Lower lobe of right lung (tissue), 2 donors: ENCODE measurements at places on chromosomes 11 and 22. TPM values are rescaled to one million over a fixed set of nuclear protein-coding genes. Genes with fewer than 3 reads are reported as not detected.
A peak's percentile ranks its signal among the peaks of the same experiment; 100 is the strongest.

The RAG2 gene
- not detected for total RNA-seq

The PIH1D2 gene
- 6.4 TPM for total RNA-seq

The ABCC8 gene
- total RNA-seq: 4.9 TPM

The SLCO2B1 gene
- 332 TPM for total RNA-seq

The AMOTL1 gene
- 57.2 TPM for total RNA-seq

The DGCR6 gene
- 4.5 TPM for total RNA-seq

The ANO1 gene
- 9.0 TPM for total RNA-seq

The ZP1 gene
- total RNA-seq: not detected

The YPEL1 gene
- total RNA-seq: 7.6 TPM

DNA sequence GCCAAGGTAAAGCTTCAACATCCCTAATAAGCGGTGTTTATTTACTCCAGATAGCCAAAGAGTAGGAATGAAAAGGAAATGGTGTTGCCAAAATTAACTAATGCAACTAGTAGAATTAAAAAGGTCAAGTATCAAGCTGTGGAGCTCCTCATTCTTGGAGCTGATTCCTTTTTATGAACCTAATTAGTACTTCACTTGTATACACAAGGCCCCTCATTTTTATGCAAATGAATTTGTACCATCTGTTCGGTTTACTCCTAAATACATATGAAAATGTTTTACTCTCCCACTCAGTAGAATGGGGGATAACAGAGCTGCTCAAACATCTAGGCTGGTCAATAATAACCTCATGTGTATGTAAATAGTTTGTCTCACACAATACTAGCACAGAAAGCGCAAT, 426.4 kb upstream of the LUZP2 start:
- H3K36me3 ChIP-seq: no peaks in the 10 kb centered on the region
- DNase-seq: no peak
- H3K4me3 ChIP-seq: no peak overlapping the region
- no peaks in the 10 kb centered on the region for H3K4me1 ChIP-seq
- H3K27ac ChIP-seq: no peak overlapping the region

- peak overlapping the region; percentile 94 for H3K27ac ChIP-seq
- peak overlapping the region; percentile 78 for H3K4me3 ChIP-seq
- H3K36me3 ChIP-seq: no peaks in the 10 kb centered on the region
- peaks cover 5% of the 10 kb centered on the region for H3K4me1 ChIP-seq
- no peaks in the 10 kb centered on the region for H3K27me3 ChIP-seq
Observed at GRCh38 chr11:108498816-108499408, 728 bp upstream of the POGLUT3 start.

DNA sequence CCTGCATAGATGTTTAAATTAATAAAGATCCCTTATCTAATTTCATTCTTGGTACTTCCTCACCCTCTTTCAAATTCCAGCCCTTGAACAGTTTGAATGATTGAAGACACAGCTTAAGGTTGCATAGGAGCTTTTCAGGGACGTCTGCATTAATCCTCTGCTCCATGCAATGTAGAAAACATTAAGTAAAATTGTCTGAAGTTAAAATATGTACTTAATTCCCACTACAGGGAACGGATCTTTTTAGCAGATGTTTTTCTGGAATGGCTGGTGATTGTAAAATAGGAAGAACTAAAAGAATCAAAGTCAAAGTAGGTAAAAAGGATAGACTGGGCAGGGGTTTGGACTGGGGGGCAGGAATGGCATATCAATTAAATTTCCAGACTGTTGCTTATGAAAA, 58.9 kb downstream of the ABTB2 start:
- no peak for DNase-seq
- H3K27me3 ChIP-seq: no peaks in the 10 kb centered on the region
- H3K4me3 ChIP-seq: no peak overlapping the region
- H3K27ac ChIP-seq: no peak overlapping the region
- no peaks in the 10 kb centered on the region for H3K36me3 ChIP-seq
- H3K4me1 ChIP-seq: no peaks in the 10 kb centered on the region

- no peak overlapping the region for H3K4me3 ChIP-seq
- no peaks in the 10 kb centered on the region for H3K27me3 ChIP-seq
- no peak overlapping the region for H3K27ac ChIP-seq
- peaks cover 42% of the 10 kb centered on the region for H3K4me1 ChIP-seq
- H3K36me3 ChIP-seq: no peaks in the 10 kb centered on the region
Observed at GRCh38 chr11:12103411-12104225, 6.8 kb upstream of the MICAL2 start.

DNA sequence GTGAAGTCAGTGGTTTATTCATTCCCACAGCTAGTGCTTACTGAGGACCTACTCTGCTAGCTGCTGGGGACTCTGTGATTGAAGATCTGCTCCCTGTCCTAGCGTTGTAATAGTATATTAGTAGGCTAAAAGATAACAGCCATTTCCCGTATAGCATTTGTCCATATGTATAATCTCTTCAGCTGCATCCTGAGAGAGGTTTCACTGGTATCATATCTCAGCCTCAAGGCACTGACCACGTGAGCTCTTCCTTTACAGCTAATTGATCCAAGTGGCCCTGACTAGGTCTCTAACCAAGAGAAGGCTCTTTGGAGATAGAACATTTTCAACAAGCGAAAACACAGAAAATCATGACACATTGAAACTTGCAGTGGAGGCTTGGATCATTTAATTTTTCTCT, 110.2 kb downstream of the APIP start:
- H3K36me3 ChIP-seq: no peaks in the 10 kb centered on the region
- H3K4me1 ChIP-seq: no peaks in the 10 kb centered on the region
- H3K27ac ChIP-seq: no peak overlapping the region
- no peaks in the 10 kb centered on the region for H3K27me3 ChIP-seq
- H3K4me3 ChIP-seq: no peak overlapping the region
- DNase-seq: no peak

- no peak overlapping the region for H3K27ac ChIP-seq
- H3K36me3 ChIP-seq: no peaks in the 10 kb centered on the region
- no peak for DNase-seq
- H3K4me3 ChIP-seq: no peak overlapping the region
- H3K4me1 ChIP-seq: no peaks in the 10 kb centered on the region
- no peaks in the 10 kb centered on the region for H3K27me3 ChIP-seq
Observed at GRCh38 chr22:48676266-48677167, 1151.2 kb downstream of the BRD1 start.

- no peak overlapping the region for H3K27ac ChIP-seq
- DNase-seq: no peak
- H3K4me1 ChIP-seq: no peaks in the 10 kb centered on the region
- no peak overlapping the region for H3K4me3 ChIP-seq
- no peaks in the 10 kb centered on the region for H3K27me3 ChIP-seq
Observed at GRCh38 chr22:23119494-23120414, 22.0 kb downstream of the RSPH14 start.

DNA sequence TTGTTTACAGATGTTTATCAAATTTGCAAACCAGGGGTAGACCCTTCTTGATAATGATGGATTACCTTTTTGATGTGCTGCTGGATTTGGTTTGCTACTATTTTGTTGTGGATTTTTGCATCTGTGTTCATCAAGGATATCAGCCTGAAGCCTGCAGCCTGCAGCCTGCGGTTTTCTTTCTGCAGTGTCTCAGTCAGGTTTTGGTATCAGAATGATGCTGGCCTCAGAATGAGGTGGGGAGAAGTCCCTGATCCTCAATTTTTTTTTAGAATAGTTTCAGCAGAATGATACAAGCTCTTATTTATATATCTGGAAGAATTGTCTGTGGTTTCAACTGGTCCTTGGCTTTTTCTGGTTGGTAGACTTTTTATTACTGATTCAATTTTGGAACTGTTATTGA, 19.7 kb upstream of the RAB38 start:
- no peaks in the 10 kb centered on the region for H3K27me3 ChIP-seq
- DNase-seq: no peak
- no peak overlapping the region for H3K27ac ChIP-seq
- H3K36me3 ChIP-seq: no peaks in the 10 kb centered on the region
- H3K4me1 ChIP-seq: no peaks in the 10 kb centered on the region

DNA sequence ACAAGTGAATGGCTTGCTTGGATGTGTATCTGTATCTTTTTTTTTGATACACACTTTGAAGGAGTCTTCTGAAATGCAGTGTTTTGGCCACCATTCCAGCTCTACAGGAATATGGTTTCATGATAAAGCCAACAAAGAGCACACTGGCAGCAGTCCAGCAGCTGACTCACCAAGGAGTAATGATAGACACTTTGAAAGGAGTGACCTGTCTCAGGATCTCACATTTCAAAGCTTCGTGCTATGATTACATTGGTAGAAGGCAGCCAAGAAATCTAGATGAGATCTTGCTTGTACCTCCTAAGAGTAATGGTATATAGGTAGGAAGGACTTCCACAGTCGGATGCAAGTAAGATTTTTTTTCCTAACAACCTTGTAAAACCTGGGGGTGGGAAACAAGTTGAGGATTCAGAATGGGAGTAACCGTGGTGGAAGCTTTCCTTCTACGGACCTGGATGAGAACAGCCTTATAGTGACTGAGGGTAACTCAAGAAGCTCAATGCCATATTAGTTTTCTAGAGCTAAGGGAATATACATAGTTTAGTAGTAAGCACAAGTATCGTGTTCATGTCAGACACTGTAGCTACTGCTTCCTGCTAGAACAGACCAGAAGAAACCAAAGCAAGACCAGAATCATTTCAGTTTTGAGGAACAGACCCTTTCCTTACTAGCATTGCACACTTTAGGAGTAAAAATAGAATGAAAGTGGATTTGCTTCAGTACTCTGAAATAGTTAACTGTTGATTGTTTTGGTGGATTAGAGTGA, 25.0 kb downstream of the MTMR3 start:
- H3K36me3 ChIP-seq: no peaks in the 10 kb centered on the region
- H3K4me3 ChIP-seq: no peak overlapping the region
- H3K27me3 ChIP-seq: no peaks in the 10 kb centered on the region

- no peak overlapping the region for H3K4me3 ChIP-seq
- H3K36me3 ChIP-seq: no peaks in the 10 kb centered on the region
- no peak overlapping the region for H3K27ac ChIP-seq
- H3K27me3 ChIP-seq: no peaks in the 10 kb centered on the region
- no peaks in the 10 kb centered on the region for H3K4me1 ChIP-seq
Observed at GRCh38 chr22:42388130-42388797, 43.9 kb downstream of the NFAM1 start.

DNA sequence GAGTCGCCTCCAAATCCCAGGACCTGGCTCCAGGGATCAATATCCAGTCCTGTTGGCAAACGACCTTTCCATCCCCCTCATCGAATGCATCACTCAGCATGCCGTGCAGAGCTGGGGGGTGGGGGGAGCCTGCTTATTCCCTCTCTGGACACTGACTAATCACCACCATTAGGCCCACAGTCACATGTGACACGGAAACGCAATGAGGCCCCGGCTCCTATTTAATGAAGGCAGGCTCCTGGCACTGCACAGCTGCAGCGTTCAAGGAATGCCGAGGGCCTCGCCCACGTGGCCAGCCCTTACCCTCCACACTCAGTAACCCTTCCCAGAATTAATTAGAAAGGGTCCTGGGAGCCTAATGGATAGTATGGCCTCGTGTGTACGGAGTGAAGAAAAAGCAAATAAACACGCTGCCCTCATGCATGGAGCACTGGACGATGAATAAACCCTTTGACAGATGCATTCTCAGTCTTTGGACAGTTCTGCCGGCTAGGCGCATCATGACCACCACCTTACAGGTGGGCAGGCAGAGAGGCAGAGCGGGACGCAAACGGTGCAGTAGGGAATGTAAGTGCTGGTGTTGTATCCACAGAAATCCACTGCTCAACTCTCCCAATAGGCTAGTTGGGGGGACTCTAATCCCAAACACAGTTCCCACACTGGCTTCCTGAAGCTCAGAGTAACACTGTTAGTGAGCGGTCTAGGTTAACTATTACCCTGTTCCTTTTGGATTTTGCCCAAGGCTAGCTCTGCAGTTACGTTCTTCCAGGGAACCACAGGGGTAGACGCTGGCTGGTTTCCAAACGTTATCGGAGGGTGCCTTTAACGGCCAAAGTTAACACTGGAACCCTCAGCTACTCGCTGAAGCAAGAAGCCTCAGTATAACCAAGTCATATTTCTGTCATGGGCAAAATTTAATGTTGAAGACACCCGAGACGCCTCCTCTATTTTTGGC, 490.1 kb downstream of the OPCML start:
- no peak overlapping the region for H3K4me3 ChIP-seq
- no peaks in the 10 kb centered on the region for H3K36me3 ChIP-seq
- no peak overlapping the region for H3K27ac ChIP-seq

DNA sequence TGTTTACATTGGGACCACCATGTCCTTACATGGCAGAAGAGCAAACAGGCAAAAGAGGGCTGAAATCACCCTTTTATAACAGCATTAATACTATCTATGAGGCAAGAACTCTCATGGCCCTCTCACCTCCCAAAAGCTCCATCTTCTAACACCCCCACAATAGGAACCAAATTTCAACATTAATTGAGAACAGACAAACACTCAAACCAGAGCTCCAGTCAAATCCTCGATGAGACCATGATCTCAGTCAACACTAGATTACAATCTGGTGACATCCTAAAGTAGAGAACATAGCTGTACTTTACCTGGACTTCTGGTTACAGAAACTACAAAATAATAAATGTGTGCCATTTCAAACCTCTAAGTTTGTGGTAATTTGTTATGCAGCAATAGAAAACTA, 25.1 kb downstream of the OR2AG2 start:
- H3K27ac ChIP-seq: peak overlapping the region; percentile 79
- DNase-seq: no peak
- peak overlapping the region; percentile 46 for H3K4me3 ChIP-seq
- H3K4me1 ChIP-seq: peaks cover 20% of the 10 kb centered on the region

GRCh38 chr11:57798905-57799559, 37.4 kb downstream of the CTNND1 start:
- H3K4me3 ChIP-seq: no peak overlapping the region
- peaks cover 63% of the 10 kb centered on the region for H3K4me1 ChIP-seq
- H3K27me3 ChIP-seq: no peaks in the 10 kb centered on the region
- peaks cover 73% of the 10 kb centered on the region for H3K36me3 ChIP-seq

- H3K4me1 ChIP-seq: peaks cover 59% of the 10 kb centered on the region
- no peak for DNase-seq
- H3K27me3 ChIP-seq: no peaks in the 10 kb centered on the region
- no peak overlapping the region for H3K4me3 ChIP-seq
- peak overlapping the region; percentile 61 for H3K27ac ChIP-seq
- peaks cover 7% of the 10 kb centered on the region for H3K36me3 ChIP-seq
Observed at GRCh38 chr11:9716275-9717039, 52.6 kb downstream of the SWAP70 start.

DNA sequence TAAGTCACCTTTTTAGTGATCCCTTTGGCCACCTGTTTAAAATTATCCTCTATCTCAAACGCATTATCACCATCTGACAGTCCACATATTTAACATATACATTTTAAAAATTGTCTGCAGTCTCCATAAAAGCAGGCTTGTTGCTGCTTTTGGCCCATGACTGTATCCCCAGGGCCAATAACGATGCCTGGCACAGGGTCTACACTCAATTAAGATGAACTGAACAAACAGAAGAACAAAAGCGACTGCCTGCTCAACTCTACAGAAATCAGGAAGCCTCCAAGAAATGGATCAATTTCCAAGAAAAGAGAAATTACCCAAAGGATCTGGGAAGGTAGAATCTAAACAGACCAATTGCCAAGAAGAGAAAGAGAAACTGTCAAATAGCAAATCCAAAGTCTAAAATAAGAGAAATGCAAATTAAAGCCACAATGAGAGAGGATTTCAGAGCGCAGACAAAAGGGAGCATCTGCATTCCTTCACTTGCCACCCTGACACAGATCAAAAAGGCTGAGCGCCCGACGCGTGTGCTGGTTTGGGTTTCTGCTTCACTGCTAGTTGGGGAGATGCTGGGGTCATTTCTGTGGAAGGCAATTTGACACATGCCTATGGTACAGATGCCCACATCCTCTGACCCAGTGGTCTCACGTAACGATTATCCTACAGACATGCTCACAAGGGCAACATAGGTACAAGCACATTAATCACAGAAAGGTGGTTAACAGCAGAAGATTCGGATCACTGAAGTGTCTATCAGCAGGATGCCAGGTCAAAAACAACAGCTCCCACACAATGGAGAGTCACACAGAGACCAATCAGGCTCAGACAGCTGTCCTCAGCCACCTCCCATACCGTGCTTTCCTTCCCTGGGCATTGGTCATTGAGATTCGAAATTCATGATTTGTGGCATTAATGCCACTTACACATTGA, 55.9 kb downstream of the SHISAL1 start:
- no peak for DNase-seq
- no peak overlapping the region for H3K4me3 ChIP-seq
- H3K27ac ChIP-seq: no peak overlapping the region
